ENCODE measurements at places on chromosomes 5 and 9. TPM values are rescaled to one million over a fixed set of nuclear protein-coding genes. Genes with fewer than 3 reads are reported as not detected.

- no peak for DNase-seq
Observed at GRCh38 chr5:178068293-178068692, 45.0 kb upstream of the N4BP3 start.

ZNF483 gene
- 46.8 TPM for total RNA-seq

DNA sequence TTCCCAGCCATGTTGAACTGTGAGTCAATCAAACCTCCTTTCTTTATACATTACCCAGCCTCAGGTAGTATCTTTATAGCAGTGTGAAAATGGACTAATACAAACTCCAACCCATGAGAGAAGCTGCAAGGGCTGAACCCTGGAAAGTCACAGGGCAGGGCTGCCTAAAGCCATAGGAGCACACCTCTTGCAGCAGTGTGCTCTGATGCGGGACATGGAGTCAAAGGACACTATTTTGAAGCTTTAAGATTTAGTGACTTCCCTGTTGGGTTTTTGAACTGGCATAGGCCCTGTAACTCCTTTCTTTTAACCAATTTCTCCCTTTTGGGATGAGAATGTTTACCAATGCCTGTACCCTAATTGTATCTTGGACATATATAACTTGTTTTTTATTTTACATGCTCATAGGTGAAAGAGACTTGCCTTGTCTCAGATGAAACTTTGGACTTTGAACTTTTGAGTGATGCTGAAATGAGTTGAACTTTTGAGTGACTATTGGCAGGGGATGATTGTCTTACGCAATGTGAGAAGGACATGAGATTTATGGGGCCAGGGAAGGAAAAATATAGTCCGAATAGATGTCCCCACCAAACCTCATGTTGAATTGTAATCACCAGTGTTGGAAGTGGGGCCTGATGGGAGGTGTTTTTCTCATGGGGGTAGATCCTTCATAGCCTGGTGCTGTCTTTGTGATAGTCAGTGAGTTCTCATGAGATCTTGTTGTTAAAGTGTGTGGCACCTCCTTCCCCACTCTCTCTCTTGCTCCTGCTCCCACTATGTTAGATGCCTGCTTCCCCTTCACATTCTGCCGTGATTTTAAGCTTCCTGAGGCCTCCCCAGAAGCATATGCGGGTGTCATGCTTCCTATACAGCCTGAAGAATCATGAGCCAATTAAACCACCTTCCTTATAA is 159.5 kb upstream of the SPEF2 start:
- DNase-seq = no peak

TRPM6 gene
- 0.86 TPM for total RNA-seq

DNA sequence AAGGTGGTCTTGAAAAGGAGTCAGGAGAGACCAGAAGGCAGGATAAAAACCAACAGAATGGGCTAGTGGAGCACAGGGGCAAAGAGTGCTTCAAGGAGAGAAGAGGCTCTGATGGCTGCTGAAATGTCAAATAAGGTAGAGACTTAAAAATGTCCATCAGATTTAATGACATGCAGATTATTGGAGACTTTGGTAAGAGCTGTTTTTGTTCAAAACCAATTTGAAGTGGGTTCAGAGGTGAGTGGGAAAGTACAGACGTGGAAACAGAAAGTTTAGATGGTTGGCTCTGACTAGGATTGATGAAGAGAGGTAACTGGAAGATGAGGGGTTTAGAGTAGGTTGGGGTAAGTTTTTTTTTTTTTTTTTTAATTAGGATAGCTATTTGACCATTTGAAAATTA is 14.1 kb downstream of the SLC25A46 start:
- no peak for DNase-seq

Data from H9 (cell line).